ENCODE measurements at places on chromosomes 7 and 10. TPM values are rescaled to one million over a fixed set of nuclear protein-coding genes. Genes with fewer than 3 reads are reported as not detected.

- no peak for DNase-seq
Measured at GRCh38 chr10:33388382-33388781, 53.9 kb upstream of the NRP1 start.

- DNase-seq = no peak
Measured at GRCh38 chr7:121440857-121441503, 44.9 kb upstream of the FAM3C start.

- no peak for DNase-seq
Measured at GRCh38 chr7:39691821-39692220, 68.4 kb downstream of the RALA start.

GRCh38 chr10:130409331-130409730 lies 273.1 kb downstream of the GLRX3 start:
- DNase-seq = peak; percentile 20

DNA sequence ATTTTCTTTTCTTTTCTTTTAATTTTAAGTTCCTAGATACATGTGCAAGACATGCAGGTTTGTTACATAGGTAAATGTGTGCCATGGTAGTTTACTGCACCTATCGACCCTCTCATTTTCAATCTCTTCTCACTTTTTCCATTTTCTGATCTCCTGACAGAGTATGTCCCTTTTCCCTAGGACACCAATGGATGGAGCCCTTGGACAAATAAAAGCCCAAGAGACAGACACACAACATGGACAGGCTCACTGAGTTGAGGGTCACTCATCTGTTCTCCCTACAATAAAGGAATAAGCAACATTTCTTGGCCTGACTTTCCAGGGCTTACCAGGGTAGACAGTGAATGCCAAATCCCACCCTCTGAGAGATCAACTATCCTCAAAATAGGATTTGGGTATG lies 15.2 kb upstream of the UBE2D1 start:
- no peak for DNase-seq

GRCh38 chr7:45978010-45978681 lies 57.1 kb upstream of the IGFBP3 start:
- peak; percentile 72 for DNase-seq

- no peak for DNase-seq
Measured at GRCh38 chr7:148944935-148945934, 61.1 kb upstream of the EZH2 start.

GRCh38 chr7:47297120-47297519 lies 284.8 kb downstream of the TNS3 start:
- no peak for DNase-seq

DNA sequence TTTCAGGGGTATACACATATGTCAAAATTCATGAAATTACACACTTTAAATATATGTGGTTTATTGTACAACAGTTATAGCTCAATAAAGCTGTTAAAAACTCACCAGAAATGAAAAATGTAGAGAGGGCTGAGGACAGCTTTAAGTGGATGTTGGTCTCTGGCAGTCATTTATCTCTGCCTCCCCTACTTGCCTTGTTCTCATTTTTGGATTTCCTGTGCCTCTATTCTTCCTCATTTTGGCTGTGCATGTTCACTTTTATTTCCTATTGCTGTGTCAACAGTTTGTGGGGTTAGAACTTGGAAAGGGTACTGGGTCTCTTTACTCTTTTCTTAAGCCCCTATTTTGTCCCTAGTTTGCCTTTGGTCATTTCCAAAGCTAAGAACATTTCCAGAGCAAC lies 18.6 kb upstream of the MEST start:
- DNase-seq = no peak

DNA sequence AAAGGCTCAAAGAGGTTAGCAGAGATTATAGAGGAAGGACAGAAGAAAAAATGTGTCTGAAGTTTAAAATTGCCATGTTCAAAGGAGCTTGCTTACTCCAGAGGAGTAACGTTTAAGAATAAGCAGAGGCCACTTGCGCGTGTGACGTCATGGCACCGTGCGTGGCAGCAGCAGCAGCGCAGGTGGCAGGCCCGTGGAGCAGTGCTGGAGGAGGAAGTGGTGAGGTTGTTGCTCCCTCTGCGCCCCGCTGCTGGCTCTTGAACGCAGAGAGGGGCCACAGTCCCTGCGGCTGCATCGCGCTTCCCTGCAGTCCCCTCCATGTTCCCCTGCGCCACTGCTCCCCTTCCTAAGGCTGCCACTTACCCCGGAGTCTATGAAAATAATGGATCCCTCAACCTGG lies 37.5 kb downstream of the GDI2 start:
- no peak for DNase-seq

DNA sequence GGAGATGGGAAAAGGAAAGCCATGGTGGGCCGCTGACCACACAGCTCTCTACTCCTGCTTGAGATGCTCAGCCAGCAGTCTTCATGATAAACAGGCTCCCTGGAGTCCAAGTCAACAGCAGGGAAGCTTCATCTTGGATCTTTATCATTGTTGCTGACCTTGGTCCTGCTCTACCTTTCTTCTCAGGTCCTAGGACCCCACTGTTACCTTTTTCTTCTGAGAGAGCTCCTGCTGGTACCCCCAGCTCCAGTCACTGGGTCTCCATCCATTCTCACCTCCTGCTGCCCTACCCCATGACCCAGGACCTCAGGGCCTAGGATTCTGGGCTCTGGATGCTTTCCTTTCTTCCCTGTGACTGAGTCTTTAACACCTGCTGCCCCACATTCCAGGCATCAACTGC lies 5.2 kb upstream of the CRTAC1 start:
- no peak for DNase-seq

Gene HMX2
- 1.5 TPM for polyA plus RNA-seq

Gene TMEM236
- 0.24 TPM for polyA plus RNA-seq

Gene FAM13C
- 8.7 TPM for polyA plus RNA-seq

Measured in renal pelvis (tissue), 12 donors.